NCI-H1092 (cell line): ENCODE measurements at places on chromosomes 7 and 10.

- no peak for DNase-seq
These were observed 19.1 kb downstream of the DNAJB12 start for GRCh38 chr10:72335394-72336258.

DNA sequence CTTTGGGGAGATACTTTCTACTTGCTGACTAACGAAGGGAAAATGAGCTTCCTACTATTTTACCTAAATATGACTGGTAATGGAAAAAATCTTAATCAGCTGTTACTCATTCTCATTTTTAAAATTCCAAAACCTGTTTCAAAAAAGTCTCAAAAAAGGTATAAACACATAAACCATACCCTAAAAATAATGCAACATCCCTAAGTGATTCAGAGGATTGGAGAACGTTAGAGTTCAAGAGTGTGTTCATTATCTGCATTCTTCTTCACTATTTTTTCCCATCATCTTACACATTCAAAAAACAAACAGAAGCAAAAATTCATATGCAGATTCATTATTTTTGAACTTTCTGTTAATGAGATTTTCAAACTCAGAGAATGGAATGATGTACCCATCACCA is 150.4 kb upstream of the GNAI1 start:
- DNase-seq, result no peak

DNA sequence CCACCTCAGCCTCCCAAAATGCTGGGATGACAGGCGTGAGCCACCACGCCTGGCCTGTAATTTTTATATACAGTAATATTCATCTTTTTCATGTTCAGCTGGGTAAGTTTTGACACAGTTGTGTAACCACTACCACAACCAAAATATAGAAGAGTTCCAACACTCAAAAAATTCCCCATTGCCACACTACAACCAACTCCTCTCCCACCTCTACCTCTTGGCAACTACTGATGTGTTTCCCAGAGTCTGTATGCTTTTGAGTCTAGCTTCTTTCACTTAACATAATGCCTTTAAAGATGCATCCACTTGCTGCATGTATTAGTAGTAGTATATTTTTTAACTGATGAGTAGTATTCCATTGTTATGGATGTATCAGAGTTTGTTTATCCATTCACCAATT is 90.7 kb downstream of the SRPK2 start:
- DNase-seq, result no peak

- no peak for DNase-seq
These were observed 5.0 kb downstream of the GPER1 start for GRCh38 chr7:1092806-1093501.

GRCh38 chr10:73956476-73957359 is 41.2 kb upstream of the VCL start:
- DNase-seq, result no peak

DNA sequence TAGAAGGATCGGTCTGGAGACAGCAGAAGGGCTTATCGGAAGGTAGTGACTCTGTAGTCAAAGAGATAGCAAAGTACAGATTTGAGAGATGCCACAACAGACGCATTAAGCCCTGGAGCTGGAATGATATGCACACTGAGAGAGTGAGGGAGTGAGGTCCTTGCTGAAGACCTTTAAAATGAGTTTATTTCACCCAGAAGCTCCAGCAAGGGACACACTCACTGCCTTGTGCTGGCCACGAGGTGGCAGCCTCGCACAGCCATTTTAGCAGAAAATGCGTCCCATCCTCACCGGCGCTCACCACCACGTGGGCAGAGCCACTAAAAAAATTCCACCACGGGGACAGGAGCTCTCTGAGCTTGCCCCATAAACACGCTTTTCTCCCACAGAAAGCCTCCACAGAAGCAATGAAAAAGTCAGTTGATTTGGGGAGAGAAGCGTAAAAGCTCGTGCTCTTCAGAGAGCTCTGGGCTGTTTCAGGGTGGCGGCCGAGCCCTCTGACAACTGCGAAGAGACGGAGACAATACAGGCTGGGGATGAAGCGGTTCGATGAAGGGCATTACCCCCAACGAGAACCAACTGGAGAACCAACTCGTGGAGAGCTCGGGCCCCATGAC is 163.0 kb upstream of the KLF14 start:
- peak; percentile 14 for DNase-seq

DNA sequence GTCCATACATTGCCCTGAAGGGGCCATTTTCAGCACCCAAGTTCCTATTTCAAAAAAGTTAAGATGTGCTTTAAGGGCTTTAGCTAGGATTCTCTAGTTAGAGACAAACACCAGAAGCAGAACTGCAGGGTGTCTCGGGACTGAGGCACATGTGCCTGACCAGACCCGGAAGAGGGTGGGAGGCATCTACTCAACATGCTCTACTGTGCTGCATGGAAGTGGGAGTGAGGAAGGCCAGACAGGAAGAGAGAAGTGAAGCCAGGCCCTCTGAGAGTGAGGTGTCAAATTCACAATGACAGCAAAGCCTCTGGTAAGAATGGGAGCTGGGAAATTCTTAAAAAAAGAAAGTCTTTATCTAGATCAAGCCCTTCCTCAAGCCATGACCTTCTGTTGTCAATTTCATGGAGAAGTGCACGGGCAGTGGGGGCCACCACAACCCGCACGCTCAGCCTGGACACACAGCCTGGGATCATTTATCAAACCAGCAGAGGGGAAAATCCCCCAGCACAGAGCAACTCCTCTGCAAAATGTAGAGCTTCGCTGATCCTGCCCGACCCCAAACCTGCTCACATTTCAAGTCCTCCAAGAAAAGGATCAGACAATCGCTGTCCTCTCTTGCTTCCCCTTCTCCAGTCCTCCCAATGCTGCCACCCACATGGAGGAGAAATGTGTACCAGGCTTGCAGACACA is 38.7 kb downstream of the PLXNA4 start:
- no peak for DNase-seq
